Activated CD4-positive, alpha-beta T cell treated with anti-CD3 and anti-CD28 coated beads for 36 hours (primary cell): ENCODE measurements at places on chromosomes 6 and 20.

DNA sequence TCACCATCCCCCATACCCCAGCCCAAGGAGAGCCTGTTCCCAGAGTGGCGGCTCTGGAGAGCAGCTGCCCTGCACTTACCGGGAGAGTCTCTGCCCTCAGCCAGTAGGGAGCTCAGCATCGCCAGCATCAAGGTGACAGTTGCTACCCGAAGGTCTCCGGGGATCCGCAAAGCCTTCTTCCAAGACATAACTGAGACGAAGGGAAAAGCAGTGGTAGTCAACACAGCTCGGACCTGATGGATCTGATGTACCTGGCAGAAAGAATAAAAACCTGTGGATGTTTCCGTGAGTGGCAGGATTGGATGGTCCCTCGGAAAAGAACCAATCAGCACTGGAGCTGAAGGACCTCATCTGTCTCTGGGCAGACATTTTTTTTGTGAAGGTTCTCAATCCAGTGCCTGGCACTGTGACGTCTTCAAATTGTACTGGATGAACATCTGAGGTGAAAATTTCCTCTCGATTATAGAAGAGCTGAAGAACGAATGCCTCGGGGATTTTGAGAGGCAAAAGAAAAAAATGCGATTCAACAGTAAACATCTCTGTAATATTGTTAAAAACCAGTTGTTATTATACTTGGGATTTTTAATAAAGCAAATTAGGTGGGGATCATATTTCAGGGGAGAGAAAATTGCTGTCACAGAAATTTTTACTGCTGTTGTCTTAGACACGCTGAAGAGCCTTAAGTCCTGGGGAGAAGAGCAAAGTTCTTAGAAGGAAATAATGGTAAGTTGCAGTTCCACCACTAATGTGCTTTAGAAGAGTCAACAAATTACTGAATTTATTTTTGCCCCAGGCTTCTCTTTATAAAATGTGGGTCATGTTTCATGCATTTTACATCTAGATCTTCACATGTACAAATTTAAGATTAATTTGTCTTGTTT is at the start of gene HLA-DQB1:
Gene HLA-DQB1 (minus strand): TSS at position 238 of the 881 bp plus-strand sequence. CDS start 50 bp downstream, at position 188.
- peak; percentile 60 for DNase-seq
- peaks cover 18% of the 10 kb centered on the region for H3K27me3 ChIP-seq
- no peaks in the 10 kb centered on the region for H3K36me3 ChIP-seq
- peak within 1 kb of the TSS; percentile 68 for H3K4me3 ChIP-seq
- H3K4me1 ChIP-seq, result peaks cover 44% of the 10 kb centered on the region

- H3K27me3 ChIP-seq, result peaks cover 16% of the 10 kb centered on the region
- H3K4me3 ChIP-seq, result no peak overlapping the region
- H3K4me1 ChIP-seq, result peaks cover 29% of the 10 kb centered on the region
- DNase-seq, result no peak
Measured at GRCh38 chr6:3913077-3913957, 64.1 kb downstream of the FAM50B start.

GRCh38 chr6:80742481-80742880 is 636.0 kb downstream of the BCKDHB start:
- H3K27ac ChIP-seq, result no peak overlapping the region
- no peaks in the 10 kb centered on the region for H3K4me1 ChIP-seq
- H3K36me3 ChIP-seq, result no peaks in the 10 kb centered on the region
- DNase-seq, result peak; percentile 4
- no peak overlapping the region for H3K4me3 ChIP-seq
- no peaks in the 10 kb centered on the region for H3K27me3 ChIP-seq

GRCh38 chr6:152356662-152357061 is 280.5 kb downstream of the SYNE1 start:
- no peak for DNase-seq
- H3K4me1 ChIP-seq, result peaks cover 2% of the 10 kb centered on the region
- no peak overlapping the region for H3K4me3 ChIP-seq
- no peaks in the 10 kb centered on the region for H3K36me3 ChIP-seq

DNA sequence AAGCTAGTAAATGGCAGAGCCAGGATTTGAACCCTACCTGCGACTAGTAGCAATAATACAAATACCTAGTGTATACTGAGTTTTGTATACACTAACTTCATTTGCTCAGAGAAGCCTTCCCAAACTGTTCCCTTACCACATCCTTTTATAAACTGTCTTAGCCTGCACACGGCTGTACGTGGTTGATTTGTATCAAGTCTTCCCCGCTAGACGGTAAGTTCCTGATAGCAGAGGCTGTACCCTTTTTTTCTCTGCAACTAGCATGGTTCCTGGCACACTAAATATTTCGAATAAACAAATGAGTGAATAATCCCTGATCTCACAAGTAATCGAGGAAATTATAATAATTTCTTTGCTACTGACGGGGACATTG is 636 bp downstream of the RTF2 start:
- H3K4me3 ChIP-seq, result peak overlapping the region; percentile 100
- H3K36me3 ChIP-seq, result peaks cover 23% of the 10 kb centered on the region
- H3K4me1 ChIP-seq, result peaks cover 24% of the 10 kb centered on the region

- H3K4me1 ChIP-seq, result no peaks in the 10 kb centered on the region
- no peak for DNase-seq
- no peak overlapping the region for H3K27ac ChIP-seq
- H3K4me3 ChIP-seq, result no peak overlapping the region
- no peaks in the 10 kb centered on the region for H3K36me3 ChIP-seq
Measured at GRCh38 chr6:121823437-121823851, 388.0 kb downstream of the GJA1 start.

DNA sequence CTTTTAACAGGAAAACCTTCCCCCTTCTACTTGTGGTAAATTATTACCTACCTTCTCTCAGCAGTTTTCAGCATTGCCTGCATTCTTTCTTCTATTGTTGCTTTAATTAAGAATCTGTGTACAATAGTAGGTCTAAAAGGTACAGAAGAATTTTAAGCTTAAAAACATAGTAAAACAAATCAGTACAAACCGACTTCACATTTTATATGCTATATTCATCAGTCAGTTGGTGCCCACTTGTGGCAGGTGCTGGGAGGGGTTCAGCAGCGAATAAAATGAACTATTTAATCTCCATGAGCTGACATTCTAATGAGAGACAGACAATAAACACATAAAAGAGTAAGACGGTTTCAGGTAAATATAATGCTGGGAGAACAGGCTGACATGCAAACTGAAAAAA is 73.4 kb upstream of the FBXO30 start:
- no peak overlapping the region for H3K4me3 ChIP-seq
- H3K27ac ChIP-seq, result no peak overlapping the region
- H3K4me1 ChIP-seq, result no peaks in the 10 kb centered on the region
- H3K36me3 ChIP-seq, result peaks cover 13% of the 10 kb centered on the region
- DNase-seq, result peak; percentile 38
- H3K27me3 ChIP-seq, result no peaks in the 10 kb centered on the region

DNA sequence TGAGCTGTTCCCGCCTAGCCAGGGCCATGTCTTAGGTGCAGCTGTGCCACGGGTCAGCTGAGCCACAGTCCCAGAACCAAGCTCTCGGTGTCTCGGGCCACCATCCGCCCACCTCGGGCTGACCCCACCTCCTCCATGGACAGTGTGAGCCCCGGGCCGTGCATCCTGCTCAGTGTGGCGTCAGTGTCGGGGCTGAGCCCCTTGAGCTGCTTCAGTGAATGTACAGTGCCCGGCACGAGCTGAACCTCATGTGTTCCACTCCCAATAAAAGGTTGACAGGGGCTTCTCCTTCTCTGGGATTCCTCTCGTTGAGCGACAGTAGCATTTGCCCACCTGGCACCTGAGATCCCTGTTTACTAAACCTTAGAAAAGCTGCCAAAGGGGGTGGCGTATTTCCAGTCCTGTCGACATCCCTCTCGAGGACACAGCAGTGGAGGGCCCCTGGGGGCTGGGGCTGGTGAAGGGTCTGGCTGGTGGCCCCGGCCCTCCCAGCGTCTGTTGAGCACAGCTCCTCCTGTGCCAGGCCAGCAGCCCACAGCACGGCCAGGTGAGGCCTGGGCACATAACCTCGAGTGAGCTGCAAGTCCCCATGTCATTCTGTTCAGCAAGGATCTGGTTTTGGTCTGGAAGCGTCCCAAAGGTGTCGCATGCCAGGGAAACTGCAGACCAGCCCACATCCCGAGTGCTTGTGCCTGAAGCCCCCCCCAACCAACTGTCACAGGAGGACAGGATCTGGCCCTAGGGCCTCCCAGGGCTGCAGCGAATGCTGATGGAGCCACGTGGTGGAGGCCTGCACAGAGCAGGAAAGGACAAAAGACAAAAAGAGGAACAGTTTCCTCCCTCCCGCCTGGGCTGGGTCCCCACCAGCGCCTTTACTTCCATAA is 21.2 kb upstream of the PYGB start:
- peaks cover 1% of the 10 kb centered on the region for H3K36me3 ChIP-seq
- H3K27me3 ChIP-seq, result no peaks in the 10 kb centered on the region
- peaks cover 7% of the 10 kb centered on the region for H3K4me1 ChIP-seq
- no peak overlapping the region for H3K4me3 ChIP-seq
- no peak overlapping the region for H3K27ac ChIP-seq

- H3K36me3 ChIP-seq, result no peaks in the 10 kb centered on the region
- H3K4me3 ChIP-seq, result no peak overlapping the region
- DNase-seq, result no peak
- H3K27me3 ChIP-seq, result no peaks in the 10 kb centered on the region
Measured at GRCh38 chr20:32649697-32650400, 23.9 kb downstream of the C20orf203 start.

GRCh38 chr6:4025681-4026080 is 53.3 kb downstream of the FAM217A start:
- DNase-seq, result no peak
- H3K4me3 ChIP-seq, result no peak overlapping the region
- peaks cover 58% of the 10 kb centered on the region for H3K36me3 ChIP-seq
- no peaks in the 10 kb centered on the region for H3K27me3 ChIP-seq
- no peak overlapping the region for H3K27ac ChIP-seq
- peaks cover 61% of the 10 kb centered on the region for H3K4me1 ChIP-seq

DNA sequence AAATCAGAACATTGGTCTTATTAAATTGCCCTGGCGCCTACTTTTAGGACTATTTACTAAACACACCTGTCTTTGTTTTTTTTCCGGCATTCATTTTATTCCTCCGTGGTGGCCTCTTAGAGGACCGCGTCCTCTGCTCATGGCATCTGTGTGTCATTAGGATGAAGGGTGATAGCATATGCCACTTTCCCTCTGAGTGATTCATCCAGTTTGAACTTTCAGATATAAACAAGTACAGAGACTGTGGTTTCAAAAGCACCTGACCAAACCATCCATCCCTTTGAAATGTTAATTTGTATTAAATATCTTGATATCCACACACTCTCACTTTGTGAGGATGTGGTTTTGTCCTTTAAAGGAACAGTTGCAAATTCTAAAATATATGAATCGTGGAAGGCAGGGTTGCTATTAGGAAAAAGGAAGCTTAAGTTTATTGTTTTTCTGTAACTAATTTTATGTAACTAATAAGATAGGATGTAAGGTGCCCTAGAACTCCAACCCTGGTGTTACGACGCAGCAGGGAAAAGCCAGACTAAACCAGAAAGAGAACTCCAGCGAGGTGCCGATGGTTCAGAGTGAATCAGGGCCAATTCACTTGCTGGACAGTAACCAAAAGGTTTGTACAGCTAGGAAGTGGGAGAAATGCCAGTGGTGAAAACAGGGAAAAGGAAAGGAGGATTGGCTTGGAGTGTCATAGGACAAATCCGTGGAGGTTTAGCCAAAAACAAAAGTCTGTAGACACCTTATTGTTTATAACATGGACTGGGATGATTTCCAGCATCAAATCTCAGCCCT is 98.7 kb downstream of the SHLD1 start:
- peak; percentile 18 for DNase-seq
- peaks cover 42% of the 10 kb centered on the region for H3K4me1 ChIP-seq
- no peak overlapping the region for H3K27ac ChIP-seq
- no peaks in the 10 kb centered on the region for H3K36me3 ChIP-seq

DNA sequence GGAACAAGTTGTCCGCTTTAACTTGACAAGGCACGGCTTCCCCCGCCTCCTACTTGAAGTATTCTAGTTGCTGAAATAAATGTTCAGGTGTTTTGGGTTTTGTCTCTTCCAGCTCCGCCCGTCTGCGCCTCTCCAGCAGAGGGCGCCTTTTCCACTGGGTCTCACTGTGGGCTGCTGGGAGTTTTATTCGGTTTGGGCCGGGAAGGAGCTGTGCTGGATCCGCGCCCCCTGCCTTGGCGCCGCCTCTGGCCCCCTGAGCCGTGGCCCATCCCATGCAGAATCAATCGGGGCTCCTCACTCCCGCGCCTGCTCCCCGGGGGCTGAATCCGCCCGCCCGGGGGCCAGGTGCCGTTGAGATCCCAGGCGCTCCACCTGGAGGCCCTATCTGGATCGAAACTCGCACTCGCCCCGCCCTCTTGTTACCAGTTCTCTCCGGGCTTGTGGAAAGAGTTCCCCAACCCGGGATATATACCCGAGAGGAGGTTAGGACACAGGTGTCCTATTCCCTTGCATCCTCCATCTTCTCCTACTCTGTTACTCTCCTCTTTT is 51.0 kb upstream of the TCF21 start:
- H3K4me3 ChIP-seq, result peak overlapping the region; percentile 32
- H3K27me3 ChIP-seq, result peaks cover 18% of the 10 kb centered on the region
- H3K4me1 ChIP-seq, result peaks cover 5% of the 10 kb centered on the region
- DNase-seq, result peak; percentile 81

- H3K27ac ChIP-seq, result peak overlapping the region; percentile 19
- H3K4me1 ChIP-seq, result peaks cover 26% of the 10 kb centered on the region
- peak; percentile 10 for DNase-seq
- H3K4me3 ChIP-seq, result no peak overlapping the region
- H3K36me3 ChIP-seq, result peaks cover 2% of the 10 kb centered on the region
- H3K27me3 ChIP-seq, result no peaks in the 10 kb centered on the region
Measured at GRCh38 chr6:150492507-150492906, 107.2 kb upstream of the PLEKHG1 start.

GRCh38 chr6:80636689-80637088 is 530.2 kb downstream of the BCKDHB start:
- H3K4me3 ChIP-seq, result no peak overlapping the region
- H3K4me1 ChIP-seq, result no peaks in the 10 kb centered on the region
- H3K27me3 ChIP-seq, result no peaks in the 10 kb centered on the region
- H3K27ac ChIP-seq, result no peak overlapping the region
- no peak for DNase-seq

DNA sequence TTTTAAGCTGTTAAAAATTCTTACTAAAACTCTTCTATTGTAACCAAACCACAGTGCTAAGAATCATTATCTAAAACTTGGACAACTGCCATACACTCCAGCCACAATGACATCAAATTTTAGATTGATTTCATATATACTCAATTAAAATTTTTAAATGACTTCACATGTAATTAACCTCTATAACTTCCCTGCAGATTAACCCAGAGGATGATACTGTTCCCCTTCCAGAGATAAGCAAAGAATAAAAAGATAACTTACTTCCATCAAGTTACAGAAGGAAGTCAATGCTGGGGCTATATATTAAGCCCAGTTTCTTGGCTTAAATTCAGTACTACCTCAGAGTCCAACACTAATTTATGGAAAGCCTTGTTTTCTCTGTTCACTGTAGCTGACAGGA is 71.3 kb downstream of the ARHGAP18 start:
- H3K27ac ChIP-seq, result no peak overlapping the region
- H3K36me3 ChIP-seq, result peaks cover 5% of the 10 kb centered on the region
- no peaks in the 10 kb centered on the region for H3K27me3 ChIP-seq
- no peaks in the 10 kb centered on the region for H3K4me1 ChIP-seq

DNA sequence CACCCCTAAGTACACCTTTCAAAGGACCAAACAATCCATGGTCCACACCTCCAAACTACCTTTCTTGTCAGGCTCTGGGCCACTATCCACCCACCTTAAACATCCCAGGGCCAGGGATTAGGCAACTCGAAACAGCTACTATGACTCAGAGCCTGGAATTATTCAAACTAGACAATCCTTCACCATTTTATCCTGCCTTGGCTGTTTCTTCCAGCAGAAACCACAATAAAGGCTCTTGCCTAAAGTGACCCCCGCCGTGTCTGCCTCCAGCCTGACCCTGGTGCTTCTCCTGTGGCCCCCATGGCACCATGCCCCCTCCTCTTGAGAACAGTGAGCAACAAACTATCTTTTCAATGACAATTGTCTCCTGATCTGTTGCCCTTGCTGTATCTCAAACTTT is 195.5 kb downstream of the EPM2A start:
- no peaks in the 10 kb centered on the region for H3K4me1 ChIP-seq
- H3K4me3 ChIP-seq, result no peak overlapping the region
- no peak for DNase-seq
- H3K36me3 ChIP-seq, result no peaks in the 10 kb centered on the region
